ENCODE measurements at places on chromosomes 2 and 18.

DNA sequence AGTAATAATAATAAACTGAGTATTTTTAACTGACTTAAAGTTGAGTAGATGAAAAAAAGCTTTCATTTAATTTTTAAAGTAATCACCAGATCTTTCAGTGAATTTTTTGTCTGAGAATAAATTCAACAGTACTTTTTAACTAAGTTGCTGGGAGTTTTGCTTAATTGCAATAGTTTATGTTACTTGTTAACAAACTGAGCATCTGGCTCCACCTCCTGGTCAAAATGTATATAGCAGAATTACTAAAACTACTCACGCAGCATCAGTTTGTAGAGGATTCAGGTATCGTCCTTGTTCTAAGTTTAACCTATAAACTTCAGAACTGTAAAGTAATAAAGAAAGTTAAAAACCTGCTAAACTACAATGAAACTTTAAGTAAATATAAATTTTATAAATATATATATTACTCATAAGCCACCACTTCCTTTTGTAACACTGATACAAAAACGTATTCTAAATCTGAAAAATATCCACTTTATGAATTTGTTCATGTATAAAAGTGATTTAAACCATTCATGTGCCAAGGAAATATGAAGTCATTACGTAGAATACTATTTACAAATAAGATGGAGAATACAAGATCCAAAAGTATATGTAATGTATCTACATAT, 21.3 kb downstream of the NOL10 start:
- peak; percentile 61 for DNase-seq

DNA sequence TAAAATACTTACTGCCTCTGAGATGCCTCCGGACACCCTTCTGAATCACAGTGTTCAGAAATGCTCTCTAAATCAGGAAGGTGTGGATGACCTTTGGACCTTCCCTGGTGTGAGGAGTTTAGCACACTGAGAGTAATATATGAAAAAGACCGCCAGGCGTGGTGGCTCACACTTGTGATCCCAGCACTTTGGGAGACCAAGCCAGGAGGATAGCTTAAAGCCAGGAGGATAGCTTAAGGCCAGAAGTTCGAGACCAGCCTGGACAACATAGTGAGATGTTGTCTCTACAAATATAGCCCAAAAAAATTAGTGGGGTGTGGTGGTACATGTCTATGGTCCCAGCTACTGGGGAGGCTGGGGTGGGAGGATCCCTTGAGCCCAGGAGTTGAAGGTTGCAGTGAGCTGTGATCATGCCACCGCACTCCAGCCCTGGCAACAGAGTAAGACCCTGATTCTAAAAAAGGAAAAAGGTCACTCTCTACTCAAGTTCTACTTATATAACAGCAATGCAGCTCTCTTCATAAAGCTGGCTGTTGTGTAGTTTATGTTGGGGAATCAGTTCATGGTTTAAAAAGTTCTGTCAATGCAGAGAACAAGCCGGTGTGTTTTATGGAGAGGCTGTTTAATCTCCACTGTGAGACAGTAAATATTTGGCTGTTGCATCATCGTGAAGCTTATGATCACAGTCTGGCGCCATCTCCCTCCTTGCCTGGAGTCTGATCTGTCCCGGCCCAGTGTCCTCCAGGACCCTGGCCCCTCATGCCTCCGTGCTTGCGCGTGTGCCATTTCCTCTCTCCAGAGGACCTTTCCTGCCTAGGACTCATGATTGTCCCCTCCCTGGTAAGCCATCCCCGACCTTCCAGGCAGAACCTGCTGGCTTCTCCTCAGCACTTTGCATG, 184.5 kb downstream of the FAM210A start:
- DNase-seq, result no peak

- no peak for DNase-seq
These were observed 50.6 kb downstream of the CHRNA1 start for GRCh38 chr2:174713686-174714085.

DNA sequence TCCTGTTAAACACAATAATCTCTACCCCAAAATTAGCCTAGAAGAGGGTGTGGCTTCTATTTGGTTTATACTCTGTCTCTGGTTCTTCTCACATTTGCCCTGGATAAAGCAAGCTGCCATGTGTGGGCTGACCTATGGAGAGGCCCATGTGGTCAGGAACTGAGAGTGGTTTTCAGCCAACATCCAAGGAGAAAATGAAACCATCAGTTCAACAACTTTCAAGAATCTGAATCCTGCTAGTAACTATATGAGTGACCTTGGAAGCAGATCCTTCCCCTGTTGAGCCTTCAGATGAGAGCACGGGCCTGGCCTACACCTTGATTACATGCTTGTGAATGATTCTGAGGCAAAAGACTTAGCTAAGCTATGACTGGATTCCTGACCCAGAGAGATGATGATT, 11.5 kb upstream of the TRIB2 start:
- no peak for DNase-seq

DNA sequence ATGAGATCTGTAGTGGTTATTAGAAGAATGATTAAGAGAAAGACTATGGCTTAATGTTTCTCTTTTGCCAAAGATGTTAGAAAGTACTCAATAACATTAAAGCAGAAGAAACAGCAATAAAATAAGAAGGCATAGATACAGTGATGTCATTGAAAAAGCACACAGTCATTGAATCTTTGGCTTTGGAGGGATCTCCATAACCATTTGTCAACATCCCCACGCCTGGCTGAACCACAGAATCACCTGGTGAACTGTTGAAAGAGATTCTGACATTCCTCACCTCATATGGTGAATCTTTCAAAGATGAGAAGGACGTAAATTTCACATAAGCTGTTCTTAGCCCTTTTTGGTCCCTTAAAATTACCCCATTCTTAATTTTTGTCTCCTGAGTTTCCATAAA, 324.6 kb upstream of the NRP2 start:
- no peak for DNase-seq

- DNase-seq, result no peak
These were observed 41.4 kb downstream of the BMP10 start for GRCh38 chr2:68829749-68830148.

DNA sequence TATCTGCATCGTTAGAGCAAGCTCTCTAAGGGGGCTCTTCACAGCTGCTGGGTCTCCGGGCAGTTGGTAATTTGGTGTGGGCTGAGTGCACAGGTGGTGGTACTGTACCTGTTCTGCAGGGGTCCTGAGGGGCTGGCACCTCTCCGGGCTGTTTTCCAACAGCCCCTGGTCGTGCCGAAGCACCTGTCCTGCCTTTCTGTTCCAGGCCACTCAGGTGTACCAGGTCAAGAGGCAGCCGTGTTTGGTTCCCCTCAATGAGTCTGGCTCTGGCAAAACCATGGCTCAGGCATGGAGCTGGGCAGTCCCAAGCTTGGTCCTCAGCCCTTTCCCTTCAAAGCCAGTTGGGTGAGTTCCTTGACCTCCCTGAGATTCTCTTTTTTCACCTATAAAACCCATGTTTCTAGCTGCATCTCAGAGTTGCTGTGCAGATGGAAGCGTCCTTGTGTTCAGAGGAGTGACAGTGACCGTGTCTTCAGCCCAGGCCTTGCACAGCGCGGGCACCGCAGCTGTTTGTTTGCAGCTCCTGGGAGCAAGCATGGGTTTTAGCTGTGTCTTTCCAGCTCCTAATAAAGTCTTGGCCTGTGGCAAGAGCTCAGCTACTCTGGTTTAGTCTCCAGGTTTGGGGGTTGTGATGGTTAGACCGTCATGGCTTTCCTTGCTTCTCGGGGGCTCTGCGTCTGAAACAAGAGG, 110.9 kb downstream of the GLI2 start:
- DNase-seq, result no peak

- DNase-seq, result no peak
These were observed 40.6 kb upstream of the RTTN start for GRCh38 chr18:70246061-70246466.

DNA sequence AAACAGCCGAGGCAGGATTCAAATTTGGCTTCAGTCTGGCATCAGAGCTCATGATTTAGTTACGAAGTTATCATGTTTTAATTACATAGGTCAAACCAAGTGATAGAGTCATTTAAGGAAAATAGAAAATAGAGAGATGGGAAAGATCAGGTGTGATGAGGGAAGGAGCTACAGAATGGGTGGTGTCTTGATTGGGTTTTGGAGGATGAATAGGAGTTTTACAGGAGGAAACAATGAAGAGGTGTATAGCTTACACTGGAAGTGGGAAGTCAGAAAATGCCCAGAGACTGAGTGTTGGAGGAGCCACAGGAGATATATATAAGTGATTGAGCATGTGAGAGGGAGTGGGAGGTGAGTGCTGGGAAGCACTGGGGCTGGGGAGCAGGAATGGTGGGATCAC, 264.2 kb upstream of the TNP1 start:
- DNase-seq, result no peak

- DNase-seq, result no peak
These were observed 17.3 kb downstream of the EN1 start for GRCh38 chr2:118830118-118830517.

GRCh38 chr2:231276987-231277386, 78.6 kb downstream of the ARMC9 start:
- DNase-seq, result no peak

DNA sequence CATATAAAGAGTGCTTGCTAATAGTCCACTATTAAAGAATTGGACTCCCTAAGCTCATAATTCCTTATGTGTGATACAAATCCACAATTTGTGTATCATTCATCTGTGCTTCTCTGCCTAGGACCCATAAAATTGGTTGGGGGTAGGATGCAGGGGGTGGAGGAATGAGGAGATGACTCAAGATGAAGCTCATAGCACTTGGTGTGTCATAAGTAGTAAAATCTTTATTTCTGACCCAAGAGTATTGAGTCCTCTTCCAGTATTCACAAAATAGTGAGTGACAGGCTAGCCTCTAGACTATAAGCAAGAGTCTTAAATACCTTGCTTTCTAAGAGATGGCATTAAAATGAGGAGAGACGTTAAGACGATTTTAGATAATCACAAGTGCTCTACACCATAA, 390.9 kb upstream of the CDH19 start:
- no peak for DNase-seq

GRCh38 chr2:45435316-45435715, 175.8 kb downstream of the SRBD1 start:
- no peak for DNase-seq

DNA sequence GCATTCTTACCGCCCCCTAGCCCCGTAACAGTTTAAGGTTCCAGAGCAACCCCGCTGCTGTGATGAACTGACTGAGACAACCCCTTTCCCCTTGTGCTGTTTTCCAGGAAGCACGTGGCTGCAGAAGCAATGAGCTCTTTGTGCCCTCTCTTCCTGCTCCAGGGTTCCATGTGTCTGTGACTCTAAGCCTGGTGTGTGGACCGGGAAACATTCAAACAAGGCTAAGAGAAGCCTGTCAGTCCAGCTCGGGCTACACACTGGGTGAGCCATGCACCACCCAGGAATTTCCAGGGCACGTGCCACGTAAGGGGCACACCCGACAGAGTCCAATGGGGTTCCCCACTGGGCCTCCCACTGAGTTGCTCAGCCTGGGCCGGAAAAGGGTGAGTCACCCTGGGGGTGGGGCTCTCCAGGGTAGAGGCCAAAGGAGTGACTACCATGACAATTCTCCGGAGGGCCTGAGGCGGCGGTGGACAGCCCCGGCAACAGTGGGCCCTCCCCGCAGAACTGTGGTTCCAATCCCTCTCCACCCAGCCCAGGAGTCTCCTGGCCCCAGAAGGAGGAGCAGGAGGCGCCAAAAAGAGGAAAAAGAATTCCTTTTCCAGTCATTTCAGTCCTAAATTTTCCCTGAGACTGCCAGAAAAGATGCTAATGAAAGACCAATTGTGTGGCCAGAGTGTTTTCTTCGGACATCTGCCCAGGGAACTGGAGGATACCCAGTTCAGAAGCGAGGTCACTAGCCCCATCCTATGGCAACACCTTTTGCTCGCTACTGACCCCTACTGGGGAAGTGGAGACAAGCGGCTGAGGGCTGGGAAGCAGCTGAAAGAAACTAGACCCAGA, 157.8 kb upstream of the SLC1A4 start:
- peak; percentile 26 for DNase-seq

DNA sequence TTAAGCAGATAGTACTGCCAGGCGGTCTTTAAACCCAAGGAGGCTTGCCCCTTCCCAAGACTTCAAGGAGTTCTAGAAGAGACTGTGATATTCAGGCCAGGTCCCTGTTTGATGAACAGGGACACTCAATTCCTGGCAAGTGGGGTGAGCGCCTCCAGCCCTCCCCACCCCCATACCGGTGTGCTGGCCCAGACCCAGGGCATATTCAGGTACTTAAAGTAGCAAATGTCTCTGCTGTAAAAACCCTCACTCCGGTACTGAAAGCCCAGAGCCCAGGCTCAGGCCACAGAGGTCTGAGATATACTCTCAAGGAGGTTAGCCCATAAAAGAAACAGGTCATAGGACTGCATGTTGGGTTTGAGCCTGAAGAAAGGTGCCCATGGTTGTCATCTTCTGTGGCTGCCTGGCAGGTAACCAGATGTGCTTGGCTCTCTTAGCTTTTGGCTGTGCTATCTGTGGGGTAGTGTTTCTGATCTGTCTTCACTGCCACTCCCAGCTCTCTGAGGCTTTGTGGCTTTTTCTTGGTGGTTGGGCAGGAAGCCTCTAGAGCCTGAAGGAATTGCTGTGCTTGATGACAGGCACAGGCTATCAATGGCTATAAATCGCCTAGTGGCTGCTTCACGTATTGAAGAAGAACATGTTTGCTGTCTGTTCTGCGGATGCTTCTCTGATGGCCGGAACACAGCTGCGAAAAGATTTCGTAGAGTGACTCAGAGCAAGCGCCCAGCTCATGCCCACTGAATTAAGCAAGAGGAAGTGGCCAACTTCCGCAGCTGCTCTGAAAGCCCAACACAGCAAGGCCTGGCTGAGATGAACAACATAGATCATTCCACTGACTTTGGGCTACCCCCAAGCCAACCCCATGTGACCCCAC, 63.3 kb upstream of the ALPP start:
- no peak for DNase-seq

DNA sequence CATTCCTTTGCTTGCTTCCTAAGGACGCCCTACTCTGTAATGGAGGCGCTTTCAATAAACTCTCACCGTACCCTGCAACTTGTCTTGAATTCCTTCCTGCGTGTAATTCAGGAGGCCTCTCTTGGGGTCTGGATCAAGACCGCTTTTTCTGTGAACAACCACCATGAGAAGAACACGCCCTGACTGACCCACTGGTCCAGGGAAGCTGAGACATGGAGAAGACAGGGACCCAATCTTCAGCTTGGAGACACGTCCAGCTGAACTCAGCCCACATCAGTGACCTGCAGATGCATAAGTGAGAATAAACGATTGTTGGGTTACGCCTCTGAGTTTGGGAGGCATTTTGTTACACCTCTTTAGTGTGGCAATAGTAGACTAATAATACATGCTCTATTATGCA, 7.8 kb upstream of the NARS1 start:
- no peak for DNase-seq

GRCh38 chr2:239546541-239546940, 145.7 kb upstream of the HDAC4 start:
- DNase-seq, result no peak

DNA sequence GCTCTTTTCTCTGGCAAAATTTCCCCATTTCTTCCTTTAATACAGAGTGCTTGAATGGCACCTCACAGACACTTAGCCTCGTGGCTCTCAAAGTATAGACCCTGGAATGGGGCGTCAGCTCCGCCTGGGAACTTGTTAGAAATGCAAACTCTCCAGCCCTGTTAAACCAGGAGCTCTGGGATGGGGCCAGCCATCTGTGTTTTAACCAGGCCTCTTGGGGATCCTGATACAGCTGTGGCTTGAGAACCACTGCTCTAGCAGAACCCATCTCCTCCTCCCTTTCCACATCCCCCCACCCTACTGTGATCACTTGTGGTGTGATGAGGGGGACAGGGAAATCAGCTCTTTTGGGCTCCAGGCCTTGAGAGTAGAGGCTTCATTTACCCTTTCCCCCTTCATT, 15.9 kb downstream of the LTBP1 start:
- peak; percentile 26 for DNase-seq
